ENCODE measurements at places on chromosomes 1 and 21.

GRCh38 chr21:31837618-31838390, 35.0 kb upstream of the HUNK start:
- DNase-seq, result no peak

DNA sequence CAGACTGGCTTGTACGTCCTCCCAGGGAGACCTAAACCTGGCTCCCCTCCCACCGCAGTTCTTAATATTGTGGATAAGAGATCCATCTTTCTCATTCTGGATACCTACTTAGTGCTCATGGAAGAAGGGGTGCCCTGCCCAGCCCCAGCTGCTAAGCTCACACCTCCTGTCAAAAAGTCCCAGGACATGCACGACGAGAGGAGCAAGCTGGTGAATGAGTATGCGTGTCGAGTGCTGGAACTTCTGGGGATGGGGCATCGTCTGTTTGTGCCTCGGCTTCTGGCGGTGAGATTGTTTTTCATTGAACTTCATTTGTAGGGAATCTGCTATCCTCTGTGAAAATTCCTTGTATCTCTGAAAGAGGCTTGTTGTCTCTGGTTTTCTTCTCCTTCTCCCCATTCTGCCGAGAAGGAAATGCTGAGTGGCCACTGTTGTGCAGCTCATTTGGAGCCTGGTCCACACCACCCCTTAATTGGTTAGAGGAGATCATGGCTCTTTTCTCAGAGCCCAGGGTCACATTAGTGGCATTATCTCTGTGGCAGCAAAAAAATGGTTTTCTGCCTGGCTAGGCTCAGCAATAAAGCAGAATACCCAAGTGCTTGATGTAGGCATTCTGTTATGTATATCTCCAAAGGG, 199.4 kb upstream of the CACYBP start:
- DNase-seq, result no peak

- no peak for DNase-seq
Observed at GRCh38 chr1:93969371-93969770, 60.1 kb upstream of the GCLM start.

GRCh38 chr21:18522181-18522972, 118.8 kb upstream of the TMPRSS15 start:
- no peak for DNase-seq

DNA sequence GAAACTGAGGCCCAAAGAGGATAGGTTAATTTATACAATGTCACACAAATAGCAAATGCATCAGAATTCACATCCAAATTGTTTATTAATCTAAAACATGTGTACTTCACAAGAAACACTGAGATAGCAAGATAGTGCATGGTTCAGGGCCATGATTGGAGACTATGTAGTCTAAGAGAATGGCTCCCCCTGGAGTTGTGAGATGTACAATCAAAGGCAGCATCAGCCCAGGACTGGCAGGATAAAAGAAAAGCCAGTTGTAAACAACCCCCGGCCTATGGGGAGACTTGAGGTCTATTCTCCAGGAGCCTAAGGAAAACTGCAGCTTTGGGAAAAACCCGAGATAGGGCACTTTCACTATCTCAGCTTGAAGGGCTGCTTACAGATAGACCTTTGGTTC, 511.0 kb downstream of the OMA1 start:
- DNase-seq, result no peak

GRCh38 chr1:69993810-69994209, 211.6 kb downstream of the LRRC40 start:
- DNase-seq, result no peak

DNA sequence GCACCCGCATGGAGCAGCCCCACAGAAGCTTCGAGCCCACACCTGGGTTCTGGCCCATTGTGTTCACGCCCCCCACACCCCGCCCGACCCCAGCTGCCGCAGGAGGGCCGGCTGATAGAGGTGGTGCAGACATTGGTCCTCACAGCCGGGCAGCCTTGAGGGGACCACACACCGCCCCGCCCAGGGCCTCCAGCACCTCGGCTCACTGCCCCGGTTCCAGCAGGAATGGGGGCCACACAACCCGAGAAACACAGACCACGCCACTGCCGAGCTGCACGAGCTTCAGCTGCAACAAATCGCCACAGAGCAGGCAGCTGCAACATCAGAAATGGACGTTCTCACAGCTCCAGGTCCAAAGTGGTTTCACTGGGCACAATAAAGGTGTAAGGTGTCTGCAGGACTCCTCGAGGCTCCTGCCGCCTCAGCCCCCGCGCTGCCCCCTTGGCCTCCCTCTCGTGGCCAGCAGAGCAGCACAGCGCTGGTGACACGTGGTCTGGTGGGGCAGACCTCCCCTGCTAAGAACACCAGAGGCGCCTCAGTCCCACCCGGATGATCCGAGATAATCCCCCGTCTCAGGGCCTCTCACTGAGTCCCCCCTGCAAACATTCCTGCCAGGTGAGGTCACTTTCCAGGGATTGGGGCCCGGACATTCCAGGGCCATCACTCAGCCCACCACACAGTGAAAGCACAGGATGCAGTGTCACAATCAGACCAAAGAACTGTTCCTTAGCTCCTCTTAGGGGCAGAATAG, 62.3 kb upstream of the ADARB1 start:
- DNase-seq, result no peak

- no peak for DNase-seq
Observed at GRCh38 chr1:7014640-7014930, 229.3 kb downstream of the CAMTA1 start.

DNA sequence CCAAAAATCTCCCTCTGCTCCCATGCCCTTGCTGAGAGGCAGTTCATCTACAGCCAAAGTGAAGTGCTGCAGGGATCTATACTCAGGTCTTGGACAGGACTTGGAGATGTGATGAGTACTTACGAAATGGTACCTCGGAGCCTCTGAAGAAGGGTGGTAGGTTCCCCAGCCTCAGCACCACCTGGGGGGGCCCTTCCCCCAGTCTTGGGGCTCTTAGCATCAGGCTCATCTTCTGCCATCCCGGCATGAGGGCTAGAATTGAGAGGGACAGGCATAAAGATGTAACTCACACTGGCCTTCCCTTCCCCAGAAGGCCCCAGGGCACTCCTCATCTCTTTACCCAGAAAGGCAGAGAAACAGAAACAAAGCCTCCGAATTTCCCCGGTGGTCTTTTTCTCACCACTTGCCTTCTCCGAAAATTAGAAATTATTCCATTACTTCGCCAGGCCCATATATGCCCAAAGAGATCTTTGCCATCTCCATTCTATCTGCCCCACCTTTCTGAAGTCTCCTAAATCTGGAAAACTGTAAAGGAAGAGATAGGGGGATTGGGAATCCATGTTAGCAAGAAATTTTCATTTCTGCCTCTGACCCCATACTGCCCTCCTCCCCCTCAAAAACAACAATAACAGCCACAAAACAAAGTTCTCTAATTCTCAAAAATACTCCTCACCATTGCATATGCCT, 827 bp downstream of the RFX5 start:
- no peak for DNase-seq

All from stimulated activated naive CD4-positive, alpha-beta T cell treated with Interleukin-2 at 50 U/mL for 16 hours (primary cell).